T-helper 22 cell (primary cell): ENCODE measurements at places on chromosomes 6 and 20.

DNA sequence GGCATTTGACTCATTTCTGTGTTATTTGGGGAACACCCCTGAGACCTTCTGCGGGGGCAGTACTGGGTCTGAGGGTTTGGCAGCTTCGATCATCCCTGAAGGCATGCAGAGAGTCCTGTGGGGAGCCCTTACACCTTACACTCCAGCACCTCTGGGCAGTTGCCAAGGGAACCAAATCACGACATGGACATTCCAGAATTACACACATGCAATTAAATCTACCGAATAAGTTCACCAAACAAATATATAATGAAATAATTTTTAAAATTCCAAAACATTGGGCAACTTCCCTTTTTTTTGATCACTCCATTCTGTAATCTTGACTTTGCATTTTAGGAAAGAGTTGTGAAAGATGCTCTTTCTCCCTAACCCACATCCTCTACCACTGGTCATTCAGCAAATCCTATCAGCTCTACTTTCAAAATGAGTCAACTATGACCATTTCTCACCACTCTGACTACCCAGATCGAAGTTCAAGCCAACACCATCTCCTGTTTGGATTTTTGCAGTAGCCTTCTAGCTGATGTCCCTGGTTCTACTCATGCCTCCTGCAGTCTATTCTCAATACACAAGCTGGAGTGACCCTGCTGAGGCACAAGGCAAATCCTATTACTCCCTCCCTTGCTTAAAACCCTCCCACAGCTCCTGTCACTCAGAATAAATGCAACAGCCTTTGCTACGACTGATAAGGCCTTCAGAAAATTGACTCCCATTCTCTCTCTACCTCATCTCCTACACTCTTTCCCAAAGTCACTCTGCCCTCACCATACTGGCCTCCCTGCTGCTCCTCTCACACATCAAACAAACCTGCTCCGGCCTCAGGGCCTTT is 533.3 kb downstream of the HACE1 start:
- DNase-seq: no peak

DNA sequence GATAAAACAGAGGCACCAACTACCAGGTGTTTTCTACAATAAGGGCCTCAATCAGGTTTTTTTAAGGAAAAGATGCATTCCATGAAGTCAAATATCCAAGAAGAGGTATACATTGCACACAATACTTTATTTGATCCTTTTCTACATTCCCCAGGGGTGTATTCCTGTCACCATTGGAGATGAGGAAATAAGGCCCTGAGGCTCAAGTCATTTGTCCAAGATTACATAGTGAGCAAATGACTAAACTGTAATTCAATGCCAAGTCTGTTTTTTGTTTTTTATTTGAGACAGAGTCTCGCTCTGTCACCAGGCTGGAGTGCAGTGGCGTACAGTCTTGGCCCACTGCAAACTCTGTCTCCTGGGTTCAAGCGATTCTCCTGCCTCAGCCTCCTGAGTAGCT is 69.2 kb upstream of the CDYL start:
- no peak for DNase-seq

DNA sequence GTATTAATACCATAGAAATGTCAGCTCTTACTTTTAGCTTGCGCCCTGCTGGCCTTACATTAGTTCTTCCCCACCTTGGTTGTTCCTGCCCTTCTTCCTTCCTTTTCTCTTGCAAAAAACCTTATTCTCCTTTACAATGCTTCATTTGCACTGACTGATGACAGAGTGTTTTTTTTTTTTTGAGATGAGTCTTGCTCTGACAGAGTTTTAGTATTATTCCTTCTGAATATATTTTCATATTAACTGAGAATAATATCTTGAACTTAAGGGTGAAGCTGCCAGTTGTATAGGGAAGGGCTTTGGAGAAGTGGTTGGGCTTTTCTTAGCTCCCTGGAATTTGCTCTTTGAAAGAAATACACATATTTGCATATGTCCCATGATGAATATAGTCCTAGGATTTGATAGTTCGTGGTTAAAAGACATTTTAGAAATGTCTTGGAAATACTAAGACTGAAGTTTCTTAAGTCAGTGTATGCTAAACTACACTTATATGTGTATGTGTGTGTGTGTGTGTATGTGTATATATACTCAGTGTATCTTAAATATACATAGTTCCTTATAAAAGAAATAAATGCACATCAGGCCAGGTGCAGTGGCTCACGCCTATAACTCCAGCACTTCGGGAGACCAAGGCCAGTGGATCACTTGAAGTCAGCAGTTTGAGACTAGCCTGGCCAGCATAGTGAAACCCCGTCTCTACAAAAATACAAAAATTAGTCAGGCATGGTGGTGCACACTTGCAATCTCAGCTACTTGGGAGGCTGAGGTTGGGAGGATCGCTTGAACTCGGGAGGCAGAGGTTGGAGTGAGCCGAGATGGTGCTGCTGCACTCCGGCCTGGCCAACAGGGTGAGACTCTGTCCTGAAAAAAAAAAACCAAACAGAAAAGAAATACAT is 216.1 kb upstream of the MYLIP start:
- DNase-seq: no peak

GRCh38 chr6:164114651-164115050 is 700.1 kb downstream of the QKI start:
- no peak for DNase-seq

DNA sequence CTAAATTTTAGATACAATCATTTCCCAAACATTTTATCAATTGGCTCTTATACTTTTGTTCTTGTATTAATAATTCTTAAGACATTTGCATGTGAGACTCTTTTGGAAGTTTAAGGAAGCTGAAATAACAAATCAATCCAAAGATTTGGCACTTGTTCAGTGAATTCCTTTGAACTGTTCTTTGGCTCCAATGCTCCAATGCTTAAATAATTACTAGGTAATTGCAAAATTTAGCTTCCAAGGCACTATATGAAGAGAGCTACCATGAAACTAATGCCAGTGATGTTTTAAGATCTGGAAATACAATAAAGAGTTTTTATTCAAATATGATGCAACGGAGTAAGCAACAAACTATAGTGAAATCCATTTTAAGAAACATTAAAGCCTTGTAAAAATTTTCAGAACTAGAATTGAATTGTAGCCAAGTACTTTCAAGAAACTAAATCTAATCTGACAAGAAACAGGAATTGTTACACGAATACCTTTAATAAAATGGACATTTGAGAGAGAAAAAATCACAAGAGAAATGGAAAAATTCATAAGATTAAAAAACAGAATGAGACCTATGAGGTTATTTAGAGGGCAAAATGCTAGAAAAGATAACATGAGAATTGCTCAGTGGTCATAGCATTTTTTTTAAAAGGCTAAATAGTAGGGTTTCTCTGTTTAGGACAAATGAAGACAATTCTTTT is 43.6 kb upstream of the SMLR1 start:
- no peak for DNase-seq

GRCh38 chr6:63635215-63635587 is 401 bp upstream of the PHF3 start:
- DNase-seq: no peak

GRCh38 chr20:49976542-49976941 is 6.2 kb upstream of the SNAI1 start:
- no peak for DNase-seq

DNA sequence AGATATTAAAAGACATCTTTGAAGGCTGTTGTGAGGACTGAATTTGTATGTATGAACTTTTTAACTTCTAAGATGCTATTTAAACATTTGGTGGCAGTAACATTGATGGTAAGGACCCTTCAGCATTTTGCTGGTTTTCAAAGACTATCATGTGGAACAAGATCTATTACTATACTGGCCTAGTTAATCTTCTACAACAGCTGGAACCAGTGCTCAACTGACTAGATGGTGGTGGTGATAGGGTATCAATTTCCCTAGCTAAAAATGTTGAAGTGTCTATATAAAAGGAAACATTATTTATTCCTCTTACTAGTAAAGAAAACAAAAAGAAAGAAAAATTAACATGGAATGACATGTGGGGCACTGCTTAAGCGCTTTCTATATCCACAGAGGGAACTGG is 195.7 kb downstream of the TASP1 start:
- no peak for DNase-seq

DNA sequence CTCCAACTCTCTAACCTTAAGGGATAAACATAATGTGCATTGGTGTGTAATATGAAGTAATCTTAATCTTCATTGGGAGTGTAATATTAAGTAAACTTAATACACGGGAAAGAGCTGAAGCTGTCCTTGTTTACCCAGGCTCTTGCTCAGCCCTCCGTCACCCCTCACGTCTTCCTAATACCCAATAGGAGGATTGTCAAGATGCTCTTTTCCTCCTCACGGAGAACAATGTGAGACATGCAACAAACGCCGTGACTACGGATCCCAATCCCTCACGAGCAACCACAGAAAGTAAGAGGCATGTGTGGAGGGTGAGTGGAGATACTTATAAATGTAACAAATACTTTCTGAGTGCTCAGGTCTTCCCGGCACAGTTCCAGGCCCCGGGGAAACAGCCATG is 11.0 kb downstream of the KIF16B start:
- no peak for DNase-seq

GRCh38 chr20:11499101-11499634 is 418.5 kb upstream of the BTBD3 start:
- DNase-seq: no peak

GRCh38 chr20:43954704-43955061 is 40.0 kb downstream of the TOX2 start:
- no peak for DNase-seq

GRCh38 chr20:45345104-45345936 is 2.9 kb downstream of the SDC4 start:
- no peak for DNase-seq

DNA sequence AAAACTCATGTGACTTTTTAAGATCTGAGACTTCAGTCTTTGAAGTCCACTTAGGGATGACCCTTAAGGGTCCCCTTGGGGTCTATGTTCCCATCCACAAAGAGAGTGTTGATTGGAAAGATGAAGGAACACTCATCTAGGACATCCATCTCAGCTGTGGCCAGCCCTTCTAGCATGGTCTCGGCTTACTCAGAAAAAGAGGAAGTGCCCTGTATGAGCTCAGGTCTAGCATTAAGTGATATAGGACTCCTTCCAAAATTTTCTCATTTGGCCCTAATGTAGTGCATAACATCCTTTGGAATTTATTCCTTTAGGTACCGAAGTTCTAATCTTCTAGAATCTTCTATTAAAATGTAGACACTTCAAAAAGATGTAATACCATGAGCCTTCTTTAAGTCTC is 77.4 kb downstream of the NDUFAF5 start:
- DNase-seq: no peak

- DNase-seq: no peak
Observed at GRCh38 chr20:745683-746301, 22.5 kb downstream of the SLC52A3 start.

GRCh38 chr6:21147995-21148394 is 445.6 kb upstream of the SOX4 start:
- DNase-seq: no peak

- no peak for DNase-seq
Observed at GRCh38 chr6:30891816-30892538, 7.7 kb downstream of the DDR1 start.

- DNase-seq: no peak
Observed at GRCh38 chr6:134307870-134308269, 10.0 kb downstream of the SGK1 start.

- DNase-seq: no peak
Observed at GRCh38 chr20:46226602-46227001, 81.7 kb downstream of the CDH22 start.

GRCh38 chr6:156634951-156635371 is 142.2 kb upstream of the ARID1B start:
- DNase-seq: no peak

GRCh38 chr6:21159465-21159864 is 434.1 kb upstream of the SOX4 start:
- no peak for DNase-seq

DNA sequence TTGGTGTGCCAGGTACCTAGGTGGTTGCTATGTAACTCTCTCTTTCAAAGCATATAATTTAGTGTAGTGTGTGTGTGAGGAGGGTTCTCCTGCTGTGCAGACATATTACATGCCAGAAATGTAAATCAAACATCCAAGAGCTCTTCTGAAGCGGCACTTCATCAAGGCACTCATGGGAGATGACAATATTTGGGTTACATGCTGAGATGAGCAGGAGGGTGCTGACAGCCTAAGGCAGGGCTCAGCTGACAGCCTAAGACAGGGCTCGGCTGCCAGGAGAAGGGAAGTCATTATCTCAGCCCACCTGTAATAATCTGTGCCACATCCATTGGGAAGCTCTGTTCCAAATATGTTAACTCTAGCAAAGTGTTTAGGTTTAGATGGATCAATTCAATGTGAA is 39.1 kb downstream of the ADGRF5 start:
- DNase-seq: no peak

DNA sequence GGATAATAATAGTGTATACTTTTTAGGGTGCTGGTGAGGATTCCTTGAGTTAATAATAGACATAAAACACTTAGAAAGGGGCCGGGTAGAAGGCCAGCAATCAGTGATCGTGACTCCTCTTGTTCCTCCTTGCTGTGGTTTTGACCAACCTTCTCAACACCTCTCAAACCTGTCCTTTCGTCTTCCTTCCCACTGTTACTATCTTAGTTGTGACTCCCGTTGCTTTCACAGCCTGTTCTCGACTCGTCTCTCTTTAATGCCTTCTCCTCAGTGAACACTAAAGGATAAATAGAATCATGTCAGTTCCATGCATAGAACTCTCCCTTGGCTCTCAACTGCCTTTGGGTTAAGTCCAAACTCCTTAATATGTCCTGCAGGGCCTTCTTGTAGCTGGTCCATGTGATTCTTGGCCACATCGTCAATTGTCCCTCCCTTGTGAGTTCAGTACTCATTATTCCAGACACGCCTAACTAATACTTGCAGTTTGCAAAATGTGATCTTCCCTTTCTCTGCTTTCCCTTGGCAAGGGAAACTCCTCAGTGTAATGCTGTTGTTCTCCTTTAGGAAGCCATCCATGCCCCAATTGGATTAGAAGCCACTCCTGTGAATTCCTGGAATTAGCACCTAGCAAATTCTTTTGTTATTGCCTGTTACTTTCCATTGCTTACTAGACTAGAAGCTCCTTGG is 164.9 kb downstream of the UTRN start:
- no peak for DNase-seq
